ENCODE measurements at places on chromosomes 5 and 9.
A peak's percentile ranks its signal among the peaks of the same experiment; 100 is the strongest.

DNA sequence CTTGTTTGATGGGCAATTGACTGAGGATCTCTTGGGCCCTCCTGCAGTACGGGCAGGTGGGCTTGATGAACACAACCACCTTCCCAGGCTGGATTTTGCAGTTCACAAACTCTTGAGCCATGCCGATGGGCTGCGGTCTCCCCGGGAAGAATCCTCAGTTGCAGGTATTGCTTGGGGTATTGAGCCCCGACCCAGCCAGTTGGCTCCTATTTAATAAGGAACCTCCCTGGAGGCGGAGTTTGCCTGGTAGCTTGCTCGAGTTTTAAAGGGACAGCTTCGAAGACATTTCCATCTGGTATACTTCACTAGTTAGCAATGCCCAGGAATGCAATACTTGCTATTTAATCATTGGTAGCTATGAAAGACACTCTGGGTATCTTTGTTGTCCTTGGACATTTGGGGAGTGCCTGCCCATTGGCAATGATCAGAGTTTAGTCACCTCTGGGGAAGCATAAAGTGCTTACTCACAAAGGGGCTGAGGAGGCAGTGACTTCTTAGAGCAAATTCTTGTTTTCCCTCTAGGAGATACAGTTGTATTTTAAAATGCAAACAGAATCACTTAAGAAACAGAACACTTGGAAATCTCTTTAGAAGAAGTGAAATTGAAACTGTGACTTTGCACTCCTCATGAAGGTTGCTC, at the start of gene GLRX:
GLRX (minus strand) TSS at position 185 of the 640 bp plus-strand sequence; CDS start at position 121, 64 bp downstream.
- DNase-seq = peak; percentile 89

DNA sequence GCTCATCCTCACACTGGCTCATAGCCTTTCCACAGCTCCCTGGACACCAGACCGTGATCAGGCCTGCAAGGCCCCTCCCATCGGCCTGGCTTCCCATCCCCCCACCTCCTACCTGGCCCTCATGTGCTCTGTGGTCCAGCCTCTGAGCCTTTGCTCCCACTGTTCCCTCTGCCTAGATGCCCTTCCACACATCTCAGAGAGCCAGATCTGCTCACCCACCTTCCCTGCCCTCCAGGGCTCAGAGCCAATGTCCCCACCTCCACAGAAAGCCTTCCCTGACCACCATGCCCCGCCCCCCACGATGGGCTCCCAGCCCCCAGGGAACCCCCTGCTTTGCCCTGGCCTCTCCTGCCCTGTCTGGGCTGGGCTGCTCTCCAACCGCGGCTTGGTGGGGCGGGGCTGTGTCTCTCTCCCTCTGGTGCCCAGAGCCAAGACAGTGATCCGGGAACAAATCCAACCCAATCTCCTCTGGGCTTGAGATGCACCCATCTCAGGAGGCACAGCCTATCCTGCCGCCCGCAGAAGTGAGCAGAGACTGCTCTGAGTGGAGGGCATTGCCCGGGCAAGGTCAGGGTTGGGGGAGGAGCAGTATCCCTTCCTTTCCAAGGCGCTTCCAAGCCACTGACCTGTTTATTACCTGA, 1.6 kb downstream of the NINJ1 start:
- peak; percentile 51 for DNase-seq

GRCh38 chr9:71767776-71768321, 464 bp downstream of the CEMIP2 start:
- DNase-seq = no peak

DNA sequence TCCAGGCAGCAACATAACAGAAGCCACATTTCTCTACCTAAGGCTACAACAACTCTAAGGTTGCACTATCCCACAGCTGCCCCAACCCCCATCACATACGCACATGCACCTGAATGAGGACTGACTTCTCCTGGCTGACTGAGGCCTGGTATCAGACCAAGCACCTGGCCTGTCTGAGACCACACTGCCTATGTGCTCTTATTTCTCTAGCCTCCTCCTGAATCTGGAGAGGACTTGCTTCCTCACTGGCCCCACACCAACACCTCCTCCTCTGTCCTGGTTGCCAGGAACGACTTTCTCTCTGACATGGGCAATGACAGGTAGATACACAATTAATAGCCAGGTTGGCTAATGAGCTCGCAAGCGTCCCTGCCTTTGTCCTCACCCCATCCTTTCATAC, 14.9 kb upstream of the VDAC1 start:
- no peak for DNase-seq

DNA sequence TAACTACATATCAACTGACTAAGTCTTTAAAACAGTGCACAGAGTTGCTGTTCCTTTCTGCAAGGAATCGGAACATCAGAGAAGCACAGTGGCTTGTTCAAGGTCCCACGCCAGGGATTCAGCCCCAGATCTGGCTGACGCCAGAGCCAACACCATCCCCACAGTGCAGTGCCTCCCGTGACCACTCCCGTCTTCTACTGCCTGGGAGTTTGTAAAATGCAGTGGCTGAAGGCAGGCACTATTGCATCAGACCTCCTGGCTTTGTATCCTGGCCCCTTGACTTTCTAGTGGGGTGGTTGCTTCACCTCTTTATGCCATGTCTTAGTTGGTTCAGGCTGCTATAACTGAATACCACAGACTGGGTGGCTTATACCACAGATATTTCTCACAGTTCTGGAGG, 131.0 kb downstream of the NSG2 start:
- DNase-seq = no peak

DNA sequence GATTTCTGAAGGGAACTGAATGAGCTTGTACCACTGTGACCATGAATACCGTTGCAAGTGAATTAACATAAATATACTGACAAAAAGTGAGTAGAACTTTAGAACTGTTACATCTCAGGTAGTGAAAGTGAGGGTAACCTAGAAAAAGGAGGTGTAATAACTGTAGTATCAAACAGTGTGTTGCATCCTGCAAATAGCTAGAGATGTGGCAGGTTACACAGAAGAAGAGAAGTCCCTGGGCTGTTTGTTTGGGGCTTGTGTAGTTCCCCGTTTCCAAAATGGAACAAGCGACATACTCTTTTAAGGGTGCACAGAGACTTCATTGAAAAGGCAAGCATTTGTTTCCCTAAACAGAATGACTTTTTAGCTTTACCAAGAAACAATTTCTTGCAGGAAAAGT, 214.8 kb downstream of the NR3C1 start:
- no peak for DNase-seq

GRCh38 chr5:108078345-108078744, 303.6 kb downstream of the FBXL17 start:
- DNase-seq = no peak

GRCh38 chr9:38362852-38363588, 29.5 kb upstream of the ALDH1B1 start:
- peak; percentile 90 for DNase-seq

- DNase-seq = no peak
Observed at GRCh38 chr5:139232147-139232724, 34.1 kb upstream of the SIL1 start.

GRCh38 chr9:74958587-74958986, 5.9 kb upstream of the C9orf40 start:
- DNase-seq = no peak

DNA sequence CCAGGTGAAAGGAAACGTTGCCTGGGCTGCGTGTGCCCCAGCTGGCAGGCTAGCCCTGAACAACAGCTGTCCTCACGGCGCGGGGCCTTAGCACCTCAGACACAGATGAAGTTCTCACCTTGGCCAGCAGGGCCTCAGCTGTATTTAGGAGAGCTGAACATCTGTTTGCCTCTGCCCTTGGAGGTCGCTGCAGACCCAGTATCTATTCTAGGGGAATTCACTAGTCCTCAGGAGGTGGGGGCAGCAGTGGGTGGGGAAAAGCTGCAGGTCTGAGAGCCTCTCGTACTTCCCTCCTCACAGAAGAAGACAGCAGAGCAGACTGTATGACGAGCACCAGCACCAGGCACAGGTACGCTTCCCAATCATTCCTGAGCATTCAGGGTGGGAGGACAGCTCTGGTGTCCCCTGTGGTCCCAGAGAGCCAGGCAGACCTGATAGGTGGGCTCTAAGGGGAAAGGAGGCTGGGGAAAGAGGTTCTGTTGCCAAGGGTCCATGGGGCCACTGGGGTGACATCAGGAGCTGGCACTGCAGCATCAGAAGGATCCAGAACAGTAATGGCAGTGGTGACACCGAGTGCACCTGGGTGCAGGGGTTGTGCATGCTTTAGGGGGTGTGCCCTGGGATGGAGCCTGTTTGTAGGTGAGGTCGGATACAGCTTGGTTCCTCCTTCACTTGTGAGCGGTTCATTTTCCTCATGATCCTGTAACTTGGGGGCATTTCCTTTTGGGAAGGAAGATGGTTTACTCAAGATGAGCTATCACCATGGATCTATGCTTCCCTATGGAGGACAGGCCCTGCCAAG, 13.8 kb downstream of the CD74 start:
- DNase-seq = no peak

- peak; percentile 12 for DNase-seq
Observed at GRCh38 chr5:112419164-112419985, at the start of gene EPB41L4A. Gene EPB41L4A (minus strand): TSS chr5:112419277. CDS start chr5:112419039, 238 bp downstream.

DNA sequence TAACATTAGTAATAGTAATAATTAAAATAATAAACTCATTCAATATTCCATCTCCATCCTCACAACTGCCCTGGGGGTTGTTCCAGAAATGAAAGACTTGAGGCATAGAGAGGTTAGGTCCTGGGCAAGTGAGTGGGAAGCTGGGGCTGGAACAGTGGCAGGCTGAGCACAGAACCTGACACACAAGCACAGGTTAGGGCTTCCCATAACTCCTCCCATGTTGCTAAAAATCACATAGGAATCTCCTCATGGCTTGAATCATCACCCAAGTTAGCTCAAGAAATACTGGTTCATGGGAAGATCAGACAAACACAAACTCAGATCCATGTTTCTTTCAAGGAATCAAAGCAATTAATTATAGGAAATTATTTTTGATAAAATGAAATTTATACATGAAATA, 487.7 kb downstream of the SEMA5A start:
- DNase-seq = no peak

DNA sequence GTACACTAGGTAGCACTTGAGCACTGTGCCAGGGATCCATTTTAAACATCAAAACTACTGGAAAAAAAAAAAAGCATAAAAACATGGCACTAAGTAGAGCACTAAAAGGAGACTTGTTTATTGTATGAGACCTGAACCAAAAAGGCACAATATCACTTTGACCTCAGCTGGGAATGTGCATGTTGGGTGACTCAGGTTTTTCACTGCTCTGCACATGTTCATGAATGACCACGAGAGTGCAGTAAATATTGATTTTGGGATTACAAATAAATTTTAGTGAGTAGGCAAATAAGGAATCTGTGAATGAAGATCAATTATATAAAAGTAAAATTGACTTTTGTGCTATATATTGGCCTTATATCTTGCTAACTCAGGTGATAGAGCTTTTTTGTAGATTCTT, 11.8 kb downstream of the RMI1 start:
- peak; percentile 60 for DNase-seq

- DNase-seq = no peak
Observed at GRCh38 chr5:154193701-154194121, 3.2 kb downstream of the GALNT10 start.

DNA sequence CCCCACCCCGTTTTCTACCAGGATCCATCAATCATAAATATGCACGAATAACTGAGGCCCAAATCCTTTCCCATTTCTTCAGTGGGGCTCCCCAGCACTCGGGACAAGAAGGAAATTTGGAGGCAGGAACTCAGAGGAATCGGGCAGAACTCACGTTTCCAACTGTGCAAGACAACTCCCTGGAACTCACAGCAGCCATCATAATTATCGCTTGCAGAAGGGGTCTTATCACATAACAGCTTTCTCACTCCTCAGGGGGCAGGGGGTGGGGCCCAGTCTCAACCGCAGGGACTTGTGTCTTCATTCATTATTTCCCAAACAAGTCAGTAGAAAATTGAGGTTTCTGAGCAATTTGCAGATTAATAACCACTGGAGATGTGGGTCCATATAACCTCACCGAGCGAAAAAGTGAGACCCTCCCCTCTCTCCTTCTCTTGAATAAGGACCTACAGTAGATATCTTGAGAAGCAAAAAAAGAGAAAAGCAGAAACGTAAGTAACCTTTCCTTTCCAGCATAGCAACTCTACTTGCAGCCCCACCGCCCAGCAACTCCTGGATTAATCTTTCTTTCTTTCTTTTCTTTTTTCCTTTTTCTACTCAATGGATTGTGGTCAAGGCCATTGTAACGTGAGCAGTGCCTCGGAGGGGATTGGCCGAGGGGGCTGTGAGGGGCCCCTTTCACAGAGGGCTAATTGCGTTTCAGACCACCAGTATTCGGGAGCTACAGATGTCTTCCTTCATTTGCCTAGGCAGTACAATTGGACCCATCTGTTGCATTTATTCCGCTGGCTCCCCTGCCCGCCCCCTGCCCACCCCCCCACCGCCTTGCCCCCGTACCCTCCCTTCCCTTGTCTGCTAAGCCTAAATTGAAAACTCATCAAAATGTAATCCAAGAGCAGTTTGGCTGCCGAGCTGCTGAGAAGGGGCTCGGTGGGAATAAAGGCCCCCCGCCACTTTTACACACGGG, 24.7 kb upstream of the TIFAB start:
- DNase-seq = no peak

Data from choroid plexus epithelial cell (primary cell).